ENCODE measurements at places on chromosomes 6 and 20.

- no peak for DNase-seq
Observed at GRCh38 chr20:8918145-8918544, 150.7 kb upstream of the PLCB4 start.

DNA sequence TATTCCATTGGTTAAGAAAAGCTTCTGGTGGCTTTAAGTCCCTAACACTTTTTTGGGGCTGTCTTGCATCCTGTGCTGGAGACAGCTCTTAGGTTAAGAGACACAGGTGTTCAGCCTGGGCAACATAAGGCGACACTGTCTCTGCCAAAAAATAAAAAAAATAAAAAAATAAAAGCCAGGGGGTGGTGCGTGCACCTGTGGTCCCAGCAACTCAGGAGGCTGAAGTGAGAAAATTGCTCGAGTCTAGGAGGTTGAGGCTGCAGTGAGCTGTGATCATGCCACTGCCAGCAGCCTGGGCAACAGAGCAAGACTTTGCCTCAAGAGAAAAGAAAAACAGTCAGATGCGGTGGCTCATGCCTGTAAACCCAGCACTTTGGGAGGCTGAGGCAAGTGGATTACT is 55.6 kb upstream of the ZMYND8 start:
- no peak for DNase-seq

GRCh38 chr6:112739766-112740165 is 392.6 kb downstream of the RFPL4B start:
- DNase-seq, result no peak

- no peak for DNase-seq
Observed at GRCh38 chr20:50115041-50115512, 2.1 kb upstream of the UBE2V1 start.

GRCh38 chr20:51402201-51402600 is 140.3 kb downstream of the NFATC2 start:
- DNase-seq, result no peak

All from HS-5 (cell line).